ENCODE measurements at places on chromosomes 16 and 17.

DNA sequence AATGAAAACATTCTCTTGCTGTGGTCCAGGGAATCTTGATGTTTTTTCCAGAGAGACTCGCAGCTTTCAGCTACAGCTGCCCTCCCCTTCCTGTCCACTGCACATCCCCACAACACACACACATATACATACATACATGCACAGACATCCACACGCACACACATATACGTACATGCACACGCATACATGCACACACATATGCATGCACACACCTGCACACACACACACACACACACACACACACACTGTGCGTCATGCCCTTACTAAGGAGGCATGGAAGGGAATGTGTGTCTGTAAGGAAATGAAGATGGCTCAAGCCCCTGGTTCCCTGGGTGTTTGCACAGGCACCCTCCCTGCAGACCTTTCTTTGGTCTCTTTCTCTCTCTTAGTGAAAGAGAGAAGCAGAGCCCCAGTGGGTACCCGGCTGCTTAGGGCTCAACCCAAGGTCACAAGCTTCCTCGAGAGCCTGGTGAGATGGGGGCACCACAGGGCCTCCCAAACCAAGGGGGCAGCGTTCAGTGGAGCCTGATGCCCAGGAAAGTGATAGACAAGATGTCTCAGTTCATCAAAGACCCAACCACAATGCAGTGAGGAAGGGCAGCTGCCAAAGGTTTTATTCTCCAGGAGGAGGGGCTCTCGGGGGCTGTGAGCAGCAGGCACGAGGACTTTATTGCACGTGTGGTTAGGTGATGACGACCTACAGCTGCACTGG lies 33.3 kb downstream of the TNFRSF13B start:
- peak; percentile 17 for DNase-seq

- no peak for DNase-seq
These were observed 99.2 kb downstream of the SPACA3 start for GRCh38 chr17:33090806-33091205.

DNA sequence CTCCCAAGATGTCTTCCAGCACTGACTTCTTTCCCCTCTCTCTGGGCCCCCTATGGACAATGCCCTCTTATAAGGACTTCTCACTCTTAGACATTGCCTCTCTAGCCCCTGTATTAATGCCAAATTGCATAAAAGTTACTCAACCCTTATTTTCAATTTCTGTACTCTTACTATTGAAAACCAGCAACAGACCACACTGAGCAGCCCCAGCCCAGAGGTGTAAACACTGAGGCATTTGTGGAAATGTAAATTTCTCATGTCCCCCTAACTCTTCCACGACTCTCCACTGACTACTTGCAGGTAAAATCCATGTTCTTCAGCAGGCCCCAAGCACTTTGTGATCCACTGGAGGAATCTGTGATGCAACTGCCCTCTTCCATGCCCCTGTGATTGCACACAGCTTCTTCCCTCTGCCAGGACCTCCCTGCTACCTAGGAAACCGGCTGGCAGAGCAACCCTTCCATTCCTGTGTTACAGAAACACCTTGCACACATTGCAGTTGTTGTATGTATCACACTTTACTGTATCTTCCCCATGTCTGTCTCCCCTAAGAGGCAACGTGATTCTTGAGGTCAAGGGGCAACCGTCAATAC lies 4.4 kb downstream of the N4BP1 start:
- DNase-seq, result no peak

DNA sequence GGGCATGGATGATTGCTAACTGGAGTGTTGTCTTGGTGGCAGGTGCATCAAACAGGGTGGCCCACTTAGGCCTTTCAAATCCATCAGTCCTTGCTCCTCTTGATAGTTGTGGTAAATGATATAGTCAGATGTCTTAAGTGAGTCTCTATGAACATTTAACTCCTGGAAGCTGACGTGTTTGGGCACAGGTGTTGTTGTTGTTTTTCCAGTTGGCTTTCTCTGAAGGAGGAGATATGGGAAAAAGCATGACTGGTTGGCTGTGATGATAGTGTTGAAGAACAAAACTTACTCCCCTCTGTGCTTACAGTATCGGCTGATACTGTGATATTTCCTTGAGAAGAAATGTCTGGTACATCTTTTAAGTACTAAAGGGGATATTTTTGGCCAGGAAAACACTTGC lies 18.0 kb downstream of the TNRC6A start:
- no peak for DNase-seq

DNA sequence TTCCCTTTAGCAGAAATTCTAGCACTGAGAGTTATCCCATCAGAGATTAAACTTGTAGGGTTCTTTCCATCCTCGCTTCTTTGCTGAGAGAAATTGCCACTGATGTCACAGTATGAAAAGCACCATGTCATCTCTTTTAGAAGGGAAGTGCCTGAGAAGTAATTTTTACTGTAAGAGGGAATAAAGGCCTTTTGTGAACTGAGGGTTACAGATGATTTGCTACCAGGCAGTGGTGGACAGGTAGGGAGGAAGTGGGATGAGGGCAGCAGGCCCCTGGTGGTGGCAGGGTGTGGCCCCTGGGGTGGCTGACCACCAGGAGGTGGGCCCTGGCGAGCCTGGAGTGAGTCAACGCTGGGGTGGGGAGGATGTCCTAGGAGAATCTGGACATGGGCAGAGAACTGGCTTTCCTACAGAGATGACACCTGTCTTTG lies 6.4 kb upstream of the MILR1 start:
- no peak for DNase-seq

- no peak for DNase-seq
These were observed 14.3 kb downstream of the GDPD1 start for GRCh38 chr17:59234631-59235030.

GRCh38 chr17:74759243-74759801 lies 10.9 kb downstream of the NHERF1 start:
- DNase-seq, result no peak

GRCh38 chr17:64538508-64539130 lies 31.8 kb downstream of the CEP95 start:
- no peak for DNase-seq

DNA sequence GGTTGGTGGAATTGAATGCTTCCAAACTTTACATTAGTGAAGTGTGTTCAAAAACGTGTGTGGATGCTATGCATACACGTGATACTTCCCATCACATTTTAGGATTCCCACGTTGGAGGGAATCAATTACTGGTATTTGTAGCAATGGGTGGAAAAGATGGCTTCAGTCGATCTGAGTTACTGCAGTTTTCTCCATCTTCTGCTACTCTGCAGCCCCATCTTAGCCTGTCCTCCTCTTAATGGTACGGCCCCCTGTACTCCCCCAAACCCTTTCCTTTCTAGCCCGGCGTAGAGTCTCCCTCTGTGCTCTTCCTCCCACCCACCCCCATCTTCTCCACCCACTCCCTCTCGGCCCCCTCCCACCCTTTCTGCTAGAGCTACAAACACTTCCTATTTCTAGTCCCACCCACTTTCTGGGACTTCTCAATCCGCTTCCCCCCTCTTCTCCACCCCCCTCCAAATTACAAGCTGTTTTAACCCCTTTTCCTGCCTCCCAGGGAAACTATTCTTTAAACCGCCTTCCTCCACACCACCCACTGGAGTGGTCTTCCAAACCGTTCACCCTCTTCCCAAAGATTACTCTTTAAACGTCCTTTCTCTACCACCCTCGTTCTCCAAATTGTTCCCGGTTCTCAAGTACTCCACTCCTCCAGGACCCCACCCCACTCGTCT lies 1.1 kb downstream of the CHTF8 start:
- DNase-seq, result no peak

DNA sequence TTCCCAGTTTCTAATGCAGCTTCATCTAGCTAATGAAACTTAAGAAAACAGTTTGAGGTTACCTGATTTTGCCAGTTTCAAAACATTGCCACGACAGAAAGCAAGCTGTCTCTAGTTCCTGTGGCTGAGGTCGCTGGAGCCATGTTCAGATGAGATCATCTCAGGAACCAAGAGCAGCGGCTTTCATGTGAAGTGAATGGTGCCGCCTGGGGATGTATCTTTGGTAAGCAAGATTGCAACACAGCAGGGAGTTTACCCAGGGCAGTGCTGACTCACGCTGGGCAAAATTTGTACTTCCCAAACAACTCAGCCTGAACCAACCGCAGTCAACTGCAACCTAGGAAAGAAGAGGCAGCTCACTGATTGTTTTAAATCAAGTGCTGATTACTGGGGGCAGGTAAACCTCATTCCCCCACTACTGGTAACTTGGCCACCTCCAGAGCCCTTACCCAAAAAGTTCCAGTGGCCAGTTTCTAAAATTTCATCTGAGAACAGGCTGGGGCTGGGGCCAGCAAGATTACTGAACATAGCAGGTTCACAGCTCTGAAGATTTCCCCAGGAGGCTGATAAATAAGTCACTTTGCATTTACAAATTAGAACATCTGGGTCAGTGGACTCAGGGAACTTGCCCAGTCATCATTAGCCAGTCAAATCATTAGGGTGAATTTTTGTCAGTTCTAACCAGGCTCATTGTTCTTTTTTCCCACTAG lies at the start of gene RFFL:
Gene RFFL, minus strand, starts transcription at position 194 of the 710 bp plus-strand sequence. CDS start 37,154 bp downstream, outside the sequence.
- peak; percentile 88 for DNase-seq

DNA sequence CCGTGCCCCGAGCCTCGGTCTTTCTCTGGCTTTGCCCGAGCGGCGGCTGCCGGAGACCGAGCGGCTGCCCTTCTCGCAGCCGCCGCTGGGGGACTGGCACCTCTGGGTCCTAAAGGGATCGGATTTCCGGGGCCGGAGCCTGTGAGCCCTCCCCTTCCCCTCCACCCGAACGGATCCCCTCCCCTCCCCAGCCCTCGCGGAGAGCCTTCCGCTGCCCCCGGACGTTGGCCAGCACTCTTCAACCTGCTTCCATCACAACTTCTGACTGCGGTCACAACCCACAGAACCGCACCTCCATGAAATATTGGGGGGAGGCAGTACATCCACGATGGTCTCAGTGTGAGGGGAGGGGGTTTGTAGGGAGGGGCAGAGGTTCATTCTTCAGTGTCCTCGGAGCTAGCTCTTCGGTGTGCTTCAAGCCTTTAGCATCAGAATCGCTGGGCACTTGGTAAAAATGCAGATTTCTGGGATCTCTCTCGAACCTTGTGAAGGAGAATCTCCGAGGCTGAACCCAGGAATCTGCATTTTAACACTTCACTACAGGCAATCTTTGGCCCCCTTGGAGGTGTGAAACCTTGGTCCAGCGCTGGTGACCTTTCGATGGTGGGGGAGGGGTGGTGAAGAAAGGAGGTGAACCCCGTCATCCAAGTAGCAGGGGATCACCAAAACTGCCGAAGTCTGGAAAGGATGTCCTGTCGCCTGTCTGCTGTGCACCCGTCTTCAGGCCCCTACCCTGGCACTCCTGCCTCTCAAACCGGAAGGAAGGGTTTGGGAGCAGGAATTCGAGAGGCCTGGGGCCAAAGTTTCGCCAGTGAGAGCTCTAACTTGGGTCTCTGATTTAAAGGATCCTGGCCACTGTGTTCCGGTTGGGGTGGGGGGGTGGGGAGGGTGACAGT lies 812 bp upstream of the PPP1R9B start:
- DNase-seq, result peak; percentile 90

DNA sequence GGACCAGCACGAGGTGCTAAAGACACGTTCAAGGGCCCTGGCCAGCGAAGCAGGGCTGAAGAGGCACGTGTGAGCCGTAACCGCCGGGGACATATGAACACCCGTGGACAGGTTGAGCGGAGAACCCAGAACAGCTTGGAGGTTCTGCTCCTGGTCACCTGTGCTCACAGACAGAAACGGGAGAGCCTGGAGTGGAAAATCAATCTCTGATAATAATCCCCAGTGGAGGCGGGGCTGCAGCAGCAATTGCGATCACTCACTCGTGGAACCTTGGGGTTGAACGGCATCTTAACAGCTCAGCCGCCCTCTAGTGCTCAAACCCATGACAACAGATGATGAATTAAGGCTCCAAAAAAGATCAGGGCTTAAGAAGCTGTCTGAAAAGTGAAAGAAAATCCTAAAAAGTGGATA lies 25.6 kb downstream of the WIPI1 start:
- peak; percentile 46 for DNase-seq

GRCh38 chr16:25223964-25224363 lies 7.2 kb downstream of the AQP8 start:
- DNase-seq, result no peak

DNA sequence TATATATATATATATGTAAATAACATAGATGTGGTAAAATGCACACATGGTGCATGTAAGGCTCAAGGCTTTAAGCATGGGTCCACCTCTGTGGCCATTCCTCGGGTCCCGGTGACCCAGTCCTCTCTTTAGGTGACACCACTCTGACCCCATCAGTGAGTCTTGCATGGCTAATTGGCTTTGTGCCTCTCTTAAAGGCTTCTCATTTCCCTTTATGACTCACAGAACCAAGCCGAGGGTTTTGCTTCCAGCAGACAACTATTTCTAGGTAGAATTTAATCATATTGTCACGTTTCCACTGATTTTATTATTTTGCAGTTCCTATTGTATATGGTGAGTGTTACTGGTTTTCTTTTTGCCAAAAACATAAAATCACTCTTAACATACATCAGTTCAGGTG lies 59.7 kb downstream of the PLCG2 start:
- no peak for DNase-seq

- no peak for DNase-seq
These were observed 2.3 kb upstream of the SLC16A11 start for GRCh38 chr17:7046127-7046724.

GRCh38 chr17:37747222-37747621 lies 2.4 kb upstream of the HNF1B start:
- no peak for DNase-seq

GRCh38 chr17:32588982-32589381 lies 102.2 kb downstream of the CDK5R1 start:
- DNase-seq, result no peak

- DNase-seq, result no peak
These were observed 398.2 kb downstream of the SOX9 start for GRCh38 chr17:72518753-72519597.

- no peak for DNase-seq
These were observed 86.2 kb downstream of the ABCC6 start for GRCh38 chr16:16137110-16137509.

DNA sequence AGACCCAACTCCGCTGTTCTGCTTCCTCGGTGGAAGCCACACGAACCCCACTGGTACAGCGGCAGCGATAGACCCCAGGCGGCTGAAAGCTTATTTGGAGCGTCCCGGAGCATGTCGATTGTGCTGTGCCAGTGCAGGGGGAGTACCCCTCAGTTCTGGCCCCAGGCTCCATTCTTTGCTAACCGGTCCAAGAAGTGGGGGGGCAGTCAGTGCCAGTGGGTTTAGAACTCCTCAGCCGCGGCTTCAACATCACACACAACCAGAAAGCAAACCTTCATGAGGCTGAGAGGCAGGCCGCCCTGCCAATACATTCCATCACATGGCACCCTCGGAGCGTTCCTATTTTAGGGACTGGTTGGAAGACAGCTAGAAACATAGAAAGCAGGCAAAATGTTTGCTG lies 1.7 kb upstream of the MNT start:
- no peak for DNase-seq

- no peak for DNase-seq
These were observed 71.3 kb upstream of the CDH5 start for GRCh38 chr16:66295213-66295612.
